ENCODE measurements at places on chromosomes 4 and X.

DNA sequence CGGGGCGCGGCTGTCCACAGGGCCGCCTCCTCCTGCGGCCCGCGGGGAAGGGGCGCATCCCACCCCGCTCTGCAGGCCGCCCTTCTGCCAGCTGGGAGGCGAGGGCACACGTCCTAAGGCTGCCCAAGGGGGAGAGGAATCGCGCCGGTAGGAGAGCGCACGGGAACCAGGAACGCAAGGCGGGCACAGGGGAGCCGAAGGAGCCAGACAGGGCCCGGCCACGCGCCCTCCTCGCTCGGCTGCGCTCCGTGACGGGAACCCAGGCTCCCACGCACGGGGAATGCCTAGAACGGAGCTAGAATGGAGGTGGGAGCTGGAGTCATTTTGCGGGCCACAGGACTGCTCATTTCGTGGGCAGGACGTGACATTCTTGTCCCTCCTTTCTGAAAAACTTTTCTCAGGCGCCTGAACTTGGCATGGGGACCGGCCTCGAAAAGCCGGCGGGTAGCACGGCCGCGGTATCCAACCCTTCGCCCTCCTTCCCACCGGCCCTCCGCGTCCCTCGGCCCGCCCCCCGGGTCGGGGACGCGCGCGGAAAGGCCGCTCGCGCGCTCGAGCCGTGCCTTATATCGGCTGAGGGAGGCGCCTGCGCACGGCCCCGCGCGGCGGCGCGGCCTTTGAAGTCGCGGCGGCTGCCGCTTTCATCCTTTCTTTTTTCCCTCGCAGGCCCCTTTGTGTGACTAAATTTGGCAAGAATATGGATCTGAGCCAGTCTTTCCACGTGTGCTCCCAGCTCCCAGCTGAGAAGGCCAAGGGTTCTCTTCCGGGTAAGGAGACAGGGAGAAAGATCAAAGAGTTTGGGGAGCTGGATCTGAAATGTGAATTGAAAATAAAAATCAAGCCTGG, 4.2 kb upstream of the LEF1 start:
- DNase-seq, result no peak

DNA sequence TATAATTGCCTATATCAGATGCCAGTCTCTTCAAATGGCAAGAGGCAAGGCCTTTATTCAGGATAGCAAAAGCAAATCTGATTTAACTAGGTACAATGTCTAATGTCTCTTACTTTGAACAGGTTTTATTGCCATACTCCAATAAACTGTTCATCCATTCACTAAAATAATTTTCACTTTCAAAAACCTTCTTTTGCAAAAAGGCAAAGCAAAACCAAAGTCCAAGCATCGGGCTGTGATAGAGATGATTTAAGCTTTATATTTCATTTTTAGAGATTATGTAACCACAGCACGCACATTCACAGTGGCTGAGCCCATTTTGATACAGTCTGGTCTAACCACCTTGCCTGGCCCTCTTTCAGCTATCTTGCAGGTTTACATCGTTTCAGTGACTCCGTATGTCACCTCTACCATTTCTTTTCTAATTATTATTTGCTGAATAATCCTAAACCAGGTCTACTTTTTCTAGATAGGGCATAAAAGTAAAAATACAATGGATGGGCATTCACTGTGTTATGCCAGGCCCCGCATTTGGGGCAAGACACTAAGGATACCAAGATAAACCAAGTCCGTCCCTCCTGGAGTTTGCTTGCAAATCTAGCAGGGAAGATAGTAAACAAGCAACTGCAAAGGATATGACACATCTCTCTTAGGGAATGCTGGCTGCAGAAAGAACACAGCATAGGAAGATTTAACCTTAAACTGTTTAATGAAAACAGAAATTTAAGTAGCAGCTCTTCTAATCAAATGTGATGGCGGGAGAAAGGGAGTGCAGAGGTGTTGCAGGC, 1.8 kb downstream of the CASP3 start:
- no peak for DNase-seq

DNA sequence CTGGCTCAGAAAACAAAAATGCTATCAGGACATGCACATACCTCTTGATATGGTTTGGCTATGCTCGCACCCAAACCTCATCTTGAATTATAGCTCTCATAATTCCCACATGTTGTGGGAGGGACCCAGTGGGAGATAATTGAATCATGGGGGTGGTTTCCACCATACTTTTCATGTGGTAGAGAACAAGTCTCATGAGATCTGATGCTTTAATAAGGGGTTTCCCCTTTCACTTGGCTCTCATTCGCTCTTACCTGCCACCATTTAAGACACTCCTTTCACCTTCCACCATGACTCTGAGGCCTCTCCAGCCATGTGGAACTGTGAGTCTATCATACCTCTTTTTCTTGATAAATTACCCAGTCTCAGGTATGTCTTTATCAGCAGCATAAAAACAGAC, 958.6 kb downstream of the TRAM1L1 start:
- no peak for DNase-seq

DNA sequence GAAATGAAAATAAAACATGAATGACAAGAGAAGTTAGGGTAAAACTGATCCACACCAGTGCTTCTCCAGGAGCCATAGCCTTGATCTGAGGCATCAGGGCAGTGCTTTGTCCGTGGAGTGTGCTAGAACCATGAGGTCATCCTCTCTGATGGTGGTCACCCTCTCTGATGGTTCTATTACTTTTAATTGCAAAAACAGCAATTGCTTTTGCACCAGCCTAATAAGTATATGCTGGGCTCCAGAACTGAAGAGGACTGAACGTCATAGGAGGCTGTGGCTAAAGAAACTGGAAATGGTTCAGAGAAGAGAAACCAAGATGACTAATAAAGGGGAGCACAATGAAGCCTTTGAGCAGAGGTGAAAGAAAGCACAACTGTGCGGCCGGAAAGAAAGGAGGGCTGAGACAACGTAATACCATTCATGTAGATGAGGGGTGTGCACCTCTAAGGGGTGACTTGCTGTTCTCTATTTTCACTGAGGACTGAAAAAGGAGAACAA, 17.0 kb upstream of the TMEM154 start:
- no peak for DNase-seq

DNA sequence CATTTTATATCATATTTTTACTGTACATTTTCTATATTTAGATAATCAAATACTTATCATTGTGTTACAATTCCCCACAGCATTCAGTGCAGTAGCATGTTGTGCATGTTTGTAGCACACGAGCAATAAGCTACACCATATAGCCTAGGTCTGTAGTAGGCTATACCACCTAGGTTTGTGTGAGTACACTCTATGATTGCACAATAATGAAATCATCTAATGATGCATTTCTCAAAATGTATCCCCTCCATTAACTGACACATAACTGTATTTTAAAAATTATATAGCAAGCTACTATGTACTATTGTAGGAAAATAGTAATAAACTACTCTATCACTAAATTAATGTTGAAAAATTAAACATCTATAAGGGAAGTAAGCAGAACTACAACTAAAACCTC, 518.4 kb upstream of the PABPC4L start:
- no peak for DNase-seq

GRCh38 chr4:3759236-3759635, 6.9 kb upstream of the ADRA2C start:
- no peak for DNase-seq

GRCh38 chr4:15500701-15501100, 31.0 kb downstream of the CC2D2A start:
- no peak for DNase-seq

DNA sequence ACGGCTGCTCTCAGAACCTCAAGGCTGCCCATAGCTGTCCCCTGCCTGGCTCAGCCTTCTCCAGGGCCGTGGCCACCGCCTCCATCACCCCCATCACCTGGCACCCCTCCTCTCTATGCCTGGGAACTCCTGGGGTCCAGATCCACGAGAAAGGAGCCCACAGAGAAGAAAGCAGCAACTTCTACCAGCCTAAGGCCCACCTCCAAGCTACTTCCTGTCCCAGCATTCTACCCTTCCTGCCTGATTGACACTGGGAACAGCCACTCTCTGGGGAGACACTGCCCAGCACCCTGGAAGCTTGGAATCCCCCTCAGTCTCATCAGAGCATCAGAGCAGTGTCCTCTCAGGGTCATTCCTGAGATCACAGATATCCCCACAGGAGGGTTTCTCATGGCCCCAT, 36.9 kb upstream of the PROM1 start:
- no peak for DNase-seq

- no peak for DNase-seq
Observed at GRCh38 chrX:14476205-14476604, 53.1 kb upstream of the GLRA2 start.

- DNase-seq, result no peak
Observed at GRCh38 chr4:150072906-150073714, 5.1 kb upstream of the DCLK2 start.

DNA sequence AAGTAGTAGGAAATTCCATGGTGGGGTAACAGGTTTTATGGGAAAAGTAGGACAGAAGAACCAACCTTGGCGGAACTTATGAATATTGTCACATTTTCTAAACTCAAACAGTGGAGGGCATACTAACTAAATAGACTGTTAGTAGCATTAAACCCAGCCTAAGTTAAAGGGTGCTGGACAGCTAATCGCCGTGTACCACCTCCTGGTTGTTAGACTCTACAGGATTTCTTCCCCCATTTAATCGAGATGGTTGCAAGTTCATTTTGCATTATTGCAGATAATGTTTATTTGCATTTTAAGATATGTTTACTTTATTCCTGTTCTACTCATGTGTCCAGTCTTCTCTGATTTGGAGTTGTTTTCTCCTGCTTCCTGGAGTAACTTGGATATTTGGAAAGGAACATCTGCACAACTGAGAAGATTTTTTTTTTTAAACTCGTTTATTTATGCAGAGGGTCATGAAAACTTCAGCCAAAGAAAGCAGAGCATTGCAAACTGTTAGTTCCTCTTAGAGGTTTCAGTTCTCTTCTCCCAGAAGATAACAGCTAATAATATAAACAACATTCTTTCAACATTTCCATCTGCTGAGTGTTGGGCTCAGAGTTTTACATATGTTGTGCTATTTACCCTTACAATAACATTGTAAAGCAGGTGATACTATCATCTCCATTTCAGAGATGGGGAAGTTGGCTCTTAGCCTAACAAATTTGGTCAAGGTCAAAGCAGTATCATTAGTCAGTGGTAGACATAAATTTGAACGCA, 51.5 kb upstream of the TBC1D9 start:
- no peak for DNase-seq

- DNase-seq, result peak; percentile 80
Observed at GRCh38 chrX:20267931-20268701, 1.4 kb upstream of the RPS6KA3 start.

DNA sequence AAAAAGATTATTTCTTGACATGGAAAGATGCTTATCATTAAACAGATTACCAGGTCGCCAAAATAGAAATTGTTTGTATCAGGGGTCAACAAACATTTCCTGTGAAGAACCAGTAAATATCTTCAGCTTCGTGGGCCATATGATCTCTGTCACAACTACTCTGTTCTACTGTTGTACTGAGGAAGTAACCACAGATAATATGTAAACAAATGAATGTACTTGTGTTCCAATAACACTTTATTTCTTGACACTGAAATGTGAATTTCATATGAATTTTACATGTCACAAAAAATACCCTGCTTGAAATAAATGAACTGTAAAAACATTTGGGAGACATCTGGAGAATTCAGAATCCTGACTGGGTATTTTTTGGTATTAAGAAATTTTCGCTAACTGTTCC, 4.7 kb upstream of the FHL1 start:
- DNase-seq, result no peak

DNA sequence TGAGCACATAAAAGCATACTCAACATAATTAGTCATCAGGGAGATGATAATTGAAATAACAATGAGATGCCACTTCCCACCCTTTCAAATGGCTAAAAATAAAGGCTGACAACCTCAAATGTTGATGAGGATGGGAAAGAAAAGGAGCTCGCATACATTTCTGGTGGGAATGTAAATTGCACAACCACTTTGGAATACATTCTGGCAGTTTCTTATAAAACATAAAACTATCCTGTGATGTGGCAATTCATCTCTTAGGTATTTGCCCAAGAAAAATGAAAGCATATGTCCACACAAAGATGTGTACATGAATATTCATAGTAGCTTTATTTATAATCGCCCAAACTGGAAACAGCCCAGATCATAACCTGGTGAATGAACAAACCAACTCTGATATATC, 687 bp upstream of the ZNF275 start:
- no peak for DNase-seq
